ENCODE measurements at places on chromosomes 6 and 20.

- no peak for DNase-seq
These were observed 21.2 kb downstream of the GNAS-AS1 start for GRCh38 chr20:58829531-58829941.

GRCh38 chr6:6346427-6347023 lies 26.1 kb upstream of the F13A1 start:
- no peak for DNase-seq

GRCh38 chr6:100344321-100344720 lies 120.4 kb downstream of the SIM1 start:
- DNase-seq: no peak

GRCh38 chr6:122726649-122727048 lies 52.9 kb upstream of the FABP7 start:
- DNase-seq: no peak
